ENCODE measurements at places on chromosomes 11 and 22.

DNA sequence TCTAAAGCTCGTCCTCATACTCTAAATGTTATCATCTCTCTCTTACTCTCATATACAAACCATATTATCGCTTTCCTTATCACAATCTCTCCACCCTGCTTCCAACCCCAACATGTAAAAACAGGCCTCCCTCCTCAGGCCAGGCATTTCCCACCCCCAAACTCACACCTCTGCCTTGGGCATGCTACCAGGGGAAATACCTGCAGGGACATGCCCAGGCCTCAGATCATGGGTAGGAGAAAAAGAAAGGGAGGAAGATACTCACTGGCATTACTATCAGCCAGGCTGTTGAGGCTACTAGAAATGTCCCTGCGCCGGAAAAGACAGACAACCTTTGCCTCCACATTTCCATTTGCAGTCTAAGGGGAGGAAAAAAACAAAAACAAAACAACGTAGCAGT, 1.8 kb downstream of the MTA2 start:
- DNase-seq, result no peak

GRCh38 chr11:113690619-113691569, 15.2 kb downstream of the TMPRSS5 start:
- DNase-seq, result peak; percentile 14

- DNase-seq, result no peak
These were observed 83.7 kb downstream of the KCNQ1 start for GRCh38 chr11:2528301-2529050.

DNA sequence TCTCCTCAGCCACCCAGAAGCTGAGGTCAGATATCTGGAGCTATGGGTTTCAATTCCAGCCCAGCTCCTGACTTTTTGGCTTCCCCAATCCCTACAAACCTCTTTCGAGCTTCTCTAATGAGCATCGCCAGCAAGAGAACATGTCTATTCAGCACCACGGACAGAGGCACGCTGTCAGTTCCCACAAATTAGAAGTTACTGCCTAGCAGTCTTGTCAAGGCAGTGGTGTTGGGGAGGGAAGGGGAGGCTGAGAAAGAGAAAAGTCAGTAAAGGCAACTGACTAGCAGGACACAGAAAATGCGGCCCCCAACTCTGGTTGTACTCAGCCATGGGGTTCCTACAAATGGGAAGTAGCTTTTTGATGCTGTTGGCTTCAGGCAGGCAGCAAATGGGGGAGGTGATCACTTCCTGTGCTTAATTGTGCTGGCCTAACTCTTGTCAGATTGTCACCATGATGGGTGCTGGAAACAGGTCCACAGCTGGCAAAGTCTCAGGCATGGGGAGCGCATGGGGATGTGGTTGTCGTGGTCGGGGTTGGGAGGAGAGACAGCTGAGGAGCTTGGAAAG, 205.9 kb downstream of the ST3GAL4 start:
- peak; percentile 24 for DNase-seq

- no peak for DNase-seq
These were observed 55.1 kb downstream of the MTMR3 start for GRCh38 chr22:29937940-29938693.

DNA sequence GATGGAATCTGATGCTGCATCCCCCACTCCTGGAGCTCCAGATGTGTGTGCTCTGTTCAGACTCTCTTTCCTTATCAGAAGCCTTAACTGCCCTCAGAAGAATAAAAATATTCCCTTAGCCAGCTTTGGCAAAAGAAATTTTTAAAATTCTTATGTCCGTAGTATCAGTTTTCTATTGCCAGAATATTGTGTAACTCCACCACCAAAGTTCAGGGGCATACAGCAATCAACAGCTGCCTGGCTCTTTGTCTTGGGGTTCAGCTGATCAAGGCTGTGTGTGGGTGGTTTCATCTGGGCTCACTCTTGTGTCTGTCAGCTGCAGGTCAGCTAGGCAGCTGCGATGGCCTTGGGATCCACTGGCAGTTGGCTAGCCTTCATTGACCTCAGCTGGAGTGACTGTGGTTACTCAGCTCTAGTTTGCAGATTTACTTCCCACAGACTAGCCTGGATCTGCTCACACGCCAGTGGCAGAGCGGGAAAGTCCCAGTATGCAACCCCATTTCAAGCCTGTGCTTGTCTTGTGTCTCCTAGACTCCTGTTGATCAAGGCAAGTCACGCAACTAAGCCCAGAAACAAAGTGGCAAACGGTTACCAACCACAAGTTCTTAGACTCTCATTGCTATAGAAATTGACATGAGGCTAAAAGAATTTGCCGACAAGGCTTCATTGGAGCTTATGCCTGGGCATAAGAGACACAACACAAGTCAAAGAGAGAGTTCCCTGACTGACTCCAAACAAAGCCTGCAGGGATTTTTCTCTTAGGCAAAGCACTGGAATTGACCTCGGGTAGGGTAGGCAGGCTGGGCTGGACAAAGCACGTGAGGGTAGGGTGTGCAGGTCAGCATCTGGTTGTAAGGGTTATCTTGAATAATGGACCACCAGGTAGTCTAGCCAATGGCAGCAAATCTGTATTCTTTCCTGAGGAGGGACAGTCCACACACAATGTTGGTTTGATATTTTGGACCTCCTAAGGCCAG, 7.5 kb downstream of the TMEM138 start:
- no peak for DNase-seq

DNA sequence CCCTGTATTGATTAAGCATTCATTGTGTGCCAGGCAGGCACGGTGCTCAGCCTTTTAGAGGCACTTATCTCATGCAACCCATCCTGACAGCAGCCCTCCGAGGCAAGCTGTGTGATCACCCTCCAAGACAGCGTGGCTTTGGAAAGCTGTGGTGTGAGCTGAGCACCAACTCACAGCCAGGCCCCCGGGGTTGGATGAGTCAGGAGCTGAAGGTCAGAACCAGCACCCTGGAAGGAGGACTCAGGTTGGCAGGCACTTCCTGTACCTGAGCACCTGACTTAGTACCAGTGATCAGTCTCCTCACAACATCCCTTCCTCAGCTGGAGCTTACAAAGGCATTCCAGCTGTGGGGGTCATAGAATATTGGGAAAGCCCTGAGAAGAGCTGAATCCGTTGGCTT, 9.0 kb downstream of the PATZ1 start:
- DNase-seq, result no peak

DNA sequence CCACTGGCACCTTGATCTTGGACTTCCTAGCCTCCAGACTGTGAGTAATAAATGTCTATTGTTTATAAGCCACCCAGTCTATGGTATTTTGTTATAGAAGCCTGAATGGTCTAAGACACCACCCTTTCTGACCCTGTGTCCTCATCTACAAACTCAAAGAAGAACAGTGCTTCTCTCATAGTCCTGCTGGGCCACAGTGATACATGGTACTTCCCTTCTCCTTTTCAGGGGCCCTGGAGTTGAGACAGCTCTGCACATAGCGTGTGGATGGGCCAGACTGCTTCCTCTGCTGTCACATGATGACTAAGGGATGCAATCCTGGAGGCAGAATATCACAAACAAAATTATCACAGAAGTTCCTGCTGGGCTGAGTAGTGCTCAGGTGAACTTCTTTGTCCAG, 5.0 kb downstream of the KCNJ11 start:
- DNase-seq, result peak; percentile 68

DNA sequence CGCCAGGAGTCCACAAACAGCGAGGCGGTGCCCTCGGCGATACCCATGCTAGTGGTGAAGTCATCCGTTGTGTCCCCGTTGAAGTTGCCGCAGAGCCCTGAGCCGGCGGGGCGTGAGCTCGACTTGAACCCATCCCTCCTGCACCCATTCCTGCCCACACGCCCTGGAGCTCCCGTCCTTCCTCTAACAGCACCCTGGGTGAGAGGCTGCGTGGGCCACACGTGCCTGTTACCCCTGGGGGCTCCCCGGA, 8.3 kb downstream of the MUC6 start:
- no peak for DNase-seq

GRCh38 chr11:96111308-96111707, 187.4 kb upstream of the MTMR2 start:
- no peak for DNase-seq

- DNase-seq, result no peak
These were observed 499.6 kb downstream of the BRD1 start for GRCh38 chr22:49328118-49328475.

- no peak for DNase-seq
These were observed 366.7 kb downstream of the BUD13 start for GRCh38 chr11:116406042-116406441.

DNA sequence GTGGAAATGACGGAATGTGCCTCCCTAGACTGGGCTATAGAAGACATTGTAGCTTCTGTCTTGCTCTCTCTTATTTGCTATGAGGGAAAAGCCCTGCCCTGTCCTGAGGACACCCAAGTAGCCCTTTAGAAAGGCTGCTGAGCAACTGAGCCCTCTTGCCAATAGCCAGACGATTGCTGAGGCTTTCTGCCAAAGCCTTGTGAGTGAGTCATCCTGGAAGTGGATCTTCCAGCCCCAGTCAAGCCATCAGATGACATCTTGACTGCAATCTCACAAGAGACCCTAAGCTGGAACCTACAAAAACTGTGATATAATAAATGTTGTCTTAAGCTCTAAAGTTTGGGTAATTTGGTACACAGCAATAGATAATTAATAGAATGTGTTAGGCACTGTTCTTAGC, 3.9 kb upstream of the TRAF6 start:
- DNase-seq, result no peak

DNA sequence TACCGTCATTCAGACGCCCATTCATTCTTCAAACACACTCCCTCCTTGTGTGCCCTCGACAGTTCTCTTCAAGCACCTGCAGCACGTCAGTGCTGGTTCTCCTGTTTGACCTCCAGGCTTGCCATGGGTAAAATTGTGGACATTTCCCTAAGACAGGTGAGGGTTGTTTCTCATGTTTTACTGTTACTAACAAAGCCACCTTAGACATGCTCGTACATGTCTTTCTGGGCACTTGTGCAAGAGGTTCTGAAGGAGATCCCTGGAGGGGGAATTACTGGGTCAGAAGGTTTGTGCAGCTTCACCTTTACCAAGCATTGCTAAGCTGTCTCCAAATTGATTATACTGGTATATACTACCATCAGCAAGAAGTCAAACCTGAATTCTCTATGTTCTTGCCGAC, 189.7 kb upstream of the TMEM45B start:
- no peak for DNase-seq

GRCh38 chr11:35875466-35875865, 68.4 kb upstream of the LDLRAD3 start:
- DNase-seq, result no peak

DNA sequence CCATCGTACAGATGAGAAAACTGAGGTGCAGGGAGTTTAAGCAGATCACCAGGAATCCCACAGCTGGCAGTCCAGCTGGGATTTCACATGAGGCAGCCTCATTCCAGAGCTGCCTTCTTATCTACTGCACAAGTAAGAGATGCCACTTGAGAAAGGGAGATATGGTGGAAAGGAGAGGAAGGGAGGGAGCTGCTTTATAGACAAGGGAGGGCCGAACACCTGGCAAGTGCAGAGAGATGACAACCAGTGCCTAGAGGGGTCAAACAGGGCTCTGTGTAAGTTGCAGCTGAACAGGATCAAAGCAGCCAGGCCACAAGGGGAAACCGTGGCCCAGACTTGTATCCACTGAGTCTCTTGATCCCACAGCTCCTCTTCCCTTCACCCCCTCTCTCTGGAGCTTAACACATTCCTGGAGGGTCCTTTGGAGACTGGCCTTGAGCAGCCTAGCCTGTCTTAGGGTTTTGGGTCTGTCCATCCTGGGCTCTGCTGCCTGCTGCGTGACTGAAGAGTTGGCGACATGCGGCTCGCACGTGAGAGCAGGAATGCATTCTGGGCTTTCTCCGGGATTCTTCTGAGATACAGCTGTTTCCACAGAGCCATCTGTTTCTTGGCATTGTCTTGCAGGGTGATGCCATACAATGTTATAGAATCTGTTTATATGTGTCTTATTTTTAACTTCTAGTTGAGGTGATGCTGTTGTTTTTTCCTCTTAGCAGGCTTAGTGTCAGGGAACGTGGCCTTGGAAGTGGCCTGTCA, 268.5 kb upstream of the SYN3 start:
- DNase-seq, result no peak

GRCh38 chr11:64888729-64889511, 10.5 kb upstream of the EHD1 start:
- no peak for DNase-seq

DNA sequence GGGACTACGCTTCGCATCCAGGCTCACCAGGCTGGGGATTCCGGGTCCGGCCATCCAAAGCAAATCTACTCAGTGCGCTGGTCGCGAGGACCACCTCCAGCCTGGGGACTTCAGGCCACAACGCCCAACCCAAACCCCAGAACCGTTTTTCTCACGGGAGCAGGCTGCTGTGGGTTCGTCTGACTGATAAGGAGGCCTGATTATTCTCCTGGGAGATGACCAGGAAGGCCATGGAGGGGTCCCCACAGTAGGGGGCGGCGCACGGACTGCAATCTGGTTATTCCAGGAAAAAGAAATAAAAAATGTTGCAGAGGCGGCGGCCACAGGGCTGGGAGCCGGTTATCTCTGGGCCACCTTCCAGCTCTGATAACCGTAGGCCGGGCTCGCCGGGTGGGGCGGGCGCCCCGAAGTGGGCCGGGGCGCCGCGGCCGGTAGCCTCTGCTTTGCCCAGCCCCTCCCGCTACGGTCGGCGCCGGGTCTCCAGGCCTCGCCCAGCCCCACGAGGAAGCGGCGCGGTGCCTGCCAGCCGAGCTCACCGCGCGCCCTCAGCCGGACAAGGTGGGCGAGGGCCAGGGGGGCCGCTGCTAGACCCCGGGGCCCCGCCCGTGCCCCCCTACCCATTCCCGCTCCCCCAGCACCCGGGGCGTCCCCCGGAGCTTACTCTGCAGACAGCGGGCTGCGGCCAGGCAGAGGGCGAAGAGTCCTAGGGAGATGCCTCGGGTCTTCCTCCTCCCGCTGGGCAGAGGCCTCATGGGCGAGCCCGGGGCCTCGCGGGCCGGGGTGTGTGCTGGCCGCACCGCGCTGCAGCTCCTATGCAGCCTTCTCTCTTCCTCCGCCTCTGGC, 446 bp downstream of the VSTM5 start:
- DNase-seq, result no peak

- DNase-seq, result no peak
These were observed 203.5 kb upstream of the MTNR1B start for GRCh38 chr11:92765965-92766371.

DNA sequence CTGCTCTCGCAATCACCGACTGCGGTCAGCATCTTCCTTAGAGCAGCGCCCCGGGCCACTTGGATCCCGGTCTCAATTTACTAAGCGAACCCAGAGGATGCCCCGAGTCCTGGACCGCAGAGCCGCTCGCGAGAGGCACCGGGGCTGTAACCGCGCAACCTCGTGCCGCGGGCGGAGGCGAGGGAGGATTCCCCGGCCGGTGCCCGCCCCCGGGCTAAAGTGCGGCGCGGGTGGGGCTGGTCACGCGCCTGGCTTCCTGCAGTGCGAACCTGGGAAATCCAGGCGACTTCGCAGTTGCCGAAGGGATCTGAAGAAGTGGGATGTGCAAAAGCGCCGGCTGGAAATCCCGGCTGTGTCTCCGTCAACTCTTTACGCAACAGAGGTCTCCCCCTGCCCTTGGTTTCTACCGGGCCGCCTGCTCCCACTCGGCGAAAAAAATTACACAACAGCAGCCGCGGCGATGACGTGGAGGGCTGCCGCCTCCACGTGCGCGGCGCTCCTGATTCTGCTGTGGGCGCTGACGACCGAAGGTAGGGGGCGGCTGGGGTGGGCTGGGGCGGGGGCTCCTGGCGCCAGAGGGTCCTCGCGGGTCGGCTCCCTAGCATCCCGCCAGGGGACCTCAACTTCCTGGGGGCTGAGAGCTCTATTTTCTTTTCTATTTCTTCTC, at the start of gene NCR3LG1:
Gene NCR3LG1, plus strand, starts transcription at position 291 of the 667 bp plus-strand sequence. Its CDS starts 170 bp downstream, at position 461.
- DNase-seq, result peak; percentile 80

- DNase-seq, result no peak
These were observed 3.1 kb downstream of the SHANK2 start for GRCh38 chr11:71249301-71249700.

GRCh38 chr11:849104-849824, 6.6 kb downstream of the TSPAN4 start:
- no peak for DNase-seq

GRCh38 chr11:116693593-116694348, 79.0 kb downstream of the BUD13 start:
- no peak for DNase-seq

All from HL-60 (cell line).